B cell (primary cell): ENCODE measurements at places on chromosomes 11 and 22. TPM values are rescaled to one million over a fixed set of nuclear protein-coding genes. Genes with fewer than 3 reads are reported as not detected.

Gene NPTXR
- total RNA-seq: 0.68 and 0.71 TPM in 2 replicates

Gene SAA1
- not detected in 2 replicates for total RNA-seq

Gene NXPE1
- total RNA-seq: not detected in 2 replicates

Gene DENND6B
- 10.3 and 10.6 TPM in 2 replicates for total RNA-seq

Gene CD3E
- total RNA-seq: 1.0 and 1.9 TPM in 2 replicates

Gene FAM227A
- total RNA-seq: 0.57 and 1.1 TPM in 2 replicates

Gene SCGB1D2
- total RNA-seq: not detected in 2 replicates

Gene SCGB1A1
- total RNA-seq: not detected in 2 replicates

Gene NXPE2
- total RNA-seq: not detected in 2 replicates

Gene SLC22A25
- total RNA-seq: not detected in 2 replicates

Gene DNAJB7
- total RNA-seq: not detected in 2 replicates

GRCh38 chr11:122656073-122656630, 630 bp downstream of the UBASH3B start:
- peak overlapping the region; percentile 86 for H3K4me3 ChIP-seq
- DNase-seq: peak; percentile 72
- H3K27me3 ChIP-seq: no peaks in the 10 kb centered on the region

GRCh38 chr11:18703001-18703763, 4.6 kb downstream of the TMEM86A start:
- H3K4me1 ChIP-seq: peaks cover 28% of the 10 kb centered on the region
- H3K27ac ChIP-seq: no peak overlapping the region

- H3K27me3 ChIP-seq: no peaks in the 10 kb centered on the region
- H3K4me1 ChIP-seq: peaks cover 39% of the 10 kb centered on the region
- H3K36me3 ChIP-seq: peaks cover 9% of the 10 kb centered on the region
- peak overlapping the region; percentile 90 for H3K4me3 ChIP-seq
Observed at GRCh38 chr11:65962141-65962564, 619 bp downstream of the SART1 start.

DNA sequence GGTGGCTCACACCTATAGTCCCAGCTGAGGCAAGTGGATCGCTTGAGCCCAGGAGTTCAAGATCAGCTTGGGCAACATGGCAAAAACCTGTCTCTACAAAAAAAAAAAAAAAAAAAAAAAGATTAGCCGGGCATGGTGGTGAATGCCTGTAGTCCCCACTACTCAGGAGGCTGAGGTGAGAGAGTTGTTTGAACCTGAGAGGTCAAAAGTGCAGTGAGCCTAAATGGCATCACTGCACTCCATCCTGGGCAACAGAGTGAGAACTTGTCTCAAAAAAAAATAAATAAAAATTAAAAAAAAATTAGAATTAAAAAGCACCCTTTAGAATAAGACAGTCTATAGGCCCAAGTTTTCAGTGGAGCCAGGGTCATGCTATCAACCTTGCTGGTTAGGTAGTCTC, 95.5 kb downstream of the PDHX start:
- DNase-seq: no peak
- no peaks in the 10 kb centered on the region for H3K36me3 ChIP-seq
- H3K4me3 ChIP-seq: no peak overlapping the region
- peak overlapping the region; percentile 88 for H3K27ac ChIP-seq
- H3K27me3 ChIP-seq: no peaks in the 10 kb centered on the region
- H3K4me1 ChIP-seq: peaks cover 29% of the 10 kb centered on the region

DNA sequence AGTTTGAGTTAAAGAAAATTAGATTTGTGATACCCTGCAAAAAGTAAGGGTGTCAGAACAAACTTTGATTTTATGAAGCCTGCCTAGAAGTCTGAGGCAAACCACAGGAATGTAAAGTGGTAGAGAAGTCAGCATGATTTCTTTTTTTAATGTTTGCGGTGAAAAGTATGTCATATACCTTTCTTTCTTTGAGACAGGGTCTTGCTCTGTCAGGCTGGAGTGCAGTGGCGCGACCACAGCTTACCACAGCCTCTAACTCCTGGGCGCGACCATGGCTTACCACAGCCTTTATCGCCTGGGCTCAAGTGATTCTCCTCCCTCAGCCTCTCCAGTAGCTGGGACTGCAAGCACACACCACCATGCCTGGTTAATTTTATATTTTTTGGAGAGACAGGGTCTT, 4.7 kb downstream of the API5 start:
- H3K4me1 ChIP-seq: peaks cover 16% of the 10 kb centered on the region
- H3K4me3 ChIP-seq: no peak overlapping the region
- DNase-seq: no peak
- peaks cover 25% of the 10 kb centered on the region for H3K36me3 ChIP-seq
- H3K27me3 ChIP-seq: no peaks in the 10 kb centered on the region
- no peak overlapping the region for H3K27ac ChIP-seq

GRCh38 chr11:8023831-8024555, 36.9 kb downstream of the EIF3F start:
- DNase-seq: no peak
- no peak overlapping the region for H3K27ac ChIP-seq
- H3K36me3 ChIP-seq: no peaks in the 10 kb centered on the region
- peaks cover 40% of the 10 kb centered on the region for H3K27me3 ChIP-seq
- no peak overlapping the region for H3K4me3 ChIP-seq

- no peak overlapping the region for H3K27ac ChIP-seq
- no peaks in the 10 kb centered on the region for H3K27me3 ChIP-seq
- no peak for DNase-seq
- H3K36me3 ChIP-seq: peaks cover 7% of the 10 kb centered on the region
- no peak overlapping the region for H3K4me3 ChIP-seq
Observed at GRCh38 chr22:45130891-45131290, 32.8 kb upstream of the NUP50 start.

- H3K27me3 ChIP-seq: no peaks in the 10 kb centered on the region
- no peaks in the 10 kb centered on the region for H3K36me3 ChIP-seq
- H3K4me3 ChIP-seq: no peak overlapping the region
- H3K27ac ChIP-seq: no peak overlapping the region
- H3K4me1 ChIP-seq: no peaks in the 10 kb centered on the region
- DNase-seq: no peak
Observed at GRCh38 chr11:85712953-85713352, 27.0 kb upstream of the CCDC89 start.

- H3K4me3 ChIP-seq: no peak overlapping the region
- H3K36me3 ChIP-seq: no peaks in the 10 kb centered on the region
- no peak for DNase-seq
Observed at GRCh38 chr22:28402060-28402459, 277.6 kb downstream of the TTC28 start.

DNA sequence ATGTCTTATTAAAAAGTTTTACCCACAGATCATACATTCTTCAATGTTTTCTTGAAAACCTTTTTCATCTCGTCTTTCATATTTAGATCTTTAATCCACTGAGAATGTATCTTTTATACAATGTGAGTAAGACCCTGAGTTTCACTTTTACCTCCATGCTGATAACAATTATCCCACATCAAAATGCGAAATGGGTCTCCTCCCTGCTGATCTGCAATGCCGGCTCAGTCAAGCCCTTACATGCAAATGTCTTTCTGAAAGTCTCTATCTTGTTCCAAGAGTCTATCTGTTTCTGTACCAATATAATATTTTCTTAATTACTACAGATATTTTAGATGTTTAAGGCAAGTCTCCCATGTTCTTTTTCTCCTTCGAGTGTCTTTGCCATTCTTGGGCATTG, 50.9 kb downstream of the CDON start:
- H3K27ac ChIP-seq: no peak overlapping the region
- no peaks in the 10 kb centered on the region for H3K4me1 ChIP-seq

DNA sequence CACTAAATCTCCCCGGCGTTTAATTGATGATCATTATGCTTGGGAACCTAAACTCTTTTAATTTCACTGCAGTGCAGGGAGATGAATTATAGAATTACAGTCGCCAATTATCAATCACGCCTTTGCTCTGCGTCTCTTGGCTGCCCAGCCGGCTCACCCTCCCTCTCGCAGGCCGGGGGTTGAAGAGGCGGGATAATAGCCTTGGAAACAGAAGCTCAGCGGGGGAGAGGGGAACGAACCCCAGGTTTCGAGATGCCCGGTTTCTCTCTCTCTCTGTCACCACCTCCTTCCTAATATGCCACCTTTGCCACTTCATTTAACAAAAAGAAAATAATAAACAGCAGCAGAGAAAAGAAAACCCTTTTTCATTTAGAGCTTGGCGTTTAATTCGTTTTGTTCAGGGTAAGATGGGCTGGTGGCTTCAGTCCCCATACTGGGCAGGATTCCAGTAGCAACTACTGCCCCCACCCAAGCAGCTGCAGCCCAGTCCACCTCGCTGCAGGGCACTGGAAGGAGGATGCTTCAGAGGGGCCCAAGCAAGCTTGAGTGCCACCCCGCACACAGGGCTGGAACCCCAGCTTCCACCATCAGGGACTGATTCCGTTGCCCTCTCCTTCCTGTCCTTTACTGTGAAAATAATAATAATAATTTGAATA, 271.7 kb downstream of the BUD13 start:
- H3K27ac ChIP-seq: no peak overlapping the region
- no peaks in the 10 kb centered on the region for H3K36me3 ChIP-seq
- peaks cover 33% of the 10 kb centered on the region for H3K27me3 ChIP-seq

DNA sequence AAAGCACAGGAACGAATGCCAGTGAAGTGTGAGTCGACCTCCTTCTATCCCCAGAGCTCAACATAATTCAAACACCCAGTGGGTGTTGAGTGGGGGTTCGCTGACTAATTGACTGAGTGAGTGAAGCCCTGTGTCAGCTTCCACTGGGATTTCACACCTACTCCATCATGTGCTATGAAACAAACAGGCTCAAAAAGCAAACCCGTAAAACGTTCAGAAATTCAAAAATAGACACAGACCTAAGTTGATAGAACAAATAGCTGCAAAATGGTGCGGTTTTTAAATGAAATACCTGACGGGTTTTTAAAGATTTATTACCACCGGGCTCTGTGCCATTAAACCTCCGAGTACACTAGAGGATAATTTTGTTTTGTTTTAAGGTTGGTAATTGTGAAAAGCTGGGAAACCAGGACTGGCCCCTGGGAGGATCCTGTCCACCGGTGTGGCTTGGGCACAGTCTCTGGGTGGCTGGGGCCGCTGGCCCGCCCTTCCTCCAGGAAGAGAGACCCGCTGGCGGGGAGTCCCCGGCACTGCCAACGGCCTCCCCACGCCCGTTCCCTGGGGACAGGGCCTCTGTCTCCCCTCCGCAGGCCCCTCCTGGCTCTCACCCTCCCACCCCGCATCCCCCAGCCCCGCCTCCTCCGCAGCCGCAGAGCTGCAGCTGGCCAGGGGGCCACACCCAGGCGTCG, 13.6 kb downstream of the KCNJ5 start:
- no peaks in the 10 kb centered on the region for H3K36me3 ChIP-seq
- H3K4me1 ChIP-seq: peaks cover 21% of the 10 kb centered on the region
- no peak overlapping the region for H3K27ac ChIP-seq
- H3K4me3 ChIP-seq: peak overlapping the region; percentile 48
- H3K27me3 ChIP-seq: no peaks in the 10 kb centered on the region
- DNase-seq: peak; percentile 47

GRCh38 chr11:29200791-29201562, 815.9 kb downstream of the KCNA4 start:
- H3K27me3 ChIP-seq: no peaks in the 10 kb centered on the region
- H3K4me1 ChIP-seq: no peaks in the 10 kb centered on the region

- no peaks in the 10 kb centered on the region for H3K4me1 ChIP-seq
- peak; percentile 53 for DNase-seq
- no peak overlapping the region for H3K4me3 ChIP-seq
- no peaks in the 10 kb centered on the region for H3K36me3 ChIP-seq
- no peak overlapping the region for H3K27ac ChIP-seq
Observed at GRCh38 chr11:36702330-36703054, 104.5 kb upstream of the RAG2 start.

DNA sequence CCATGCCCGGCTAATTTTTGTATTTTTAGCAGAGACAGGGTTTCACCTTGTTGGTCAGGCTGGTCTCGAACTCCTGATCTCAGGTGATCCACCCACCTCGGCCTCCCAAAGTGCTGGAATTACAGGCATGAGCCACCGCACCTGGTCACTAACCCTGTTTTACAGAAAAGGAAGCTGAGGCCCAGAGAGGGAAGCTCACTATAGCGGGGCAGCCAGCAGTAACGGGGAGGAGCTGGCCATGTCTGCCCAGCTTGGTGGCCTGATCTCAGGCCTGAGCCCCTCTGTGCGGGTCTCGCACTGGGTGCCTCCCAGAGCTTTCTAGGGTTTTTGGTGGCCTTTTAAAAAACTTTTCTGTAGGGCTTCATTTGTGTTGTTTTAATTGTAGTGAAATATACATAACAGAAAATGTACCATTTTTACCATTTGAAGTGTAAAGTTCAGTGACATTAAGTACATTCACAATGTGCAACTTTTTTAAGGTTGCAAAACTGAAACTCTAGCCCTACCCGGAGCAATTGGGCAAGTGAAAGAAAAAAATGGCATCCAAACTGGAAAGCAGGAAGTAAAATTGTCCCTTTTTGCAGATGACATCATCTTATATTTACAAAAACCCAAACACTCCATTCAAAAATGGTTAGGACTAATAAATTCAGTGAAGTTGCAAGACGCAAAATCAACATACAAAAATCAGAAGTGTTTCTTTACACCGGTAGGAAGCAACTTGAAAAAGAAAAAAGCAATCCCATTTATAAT, 14.5 kb upstream of the CYTH4 start:
- H3K27ac ChIP-seq: peak overlapping the region; percentile 69
- peaks cover 28% of the 10 kb centered on the region for H3K4me1 ChIP-seq
- DNase-seq: peak; percentile 43
- H3K4me3 ChIP-seq: peak overlapping the region; percentile 93
- no peaks in the 10 kb centered on the region for H3K36me3 ChIP-seq
- H3K27me3 ChIP-seq: no peaks in the 10 kb centered on the region

GRCh38 chr11:73963861-73964260, 13.0 kb downstream of the DNAJB13 start:
- H3K27me3 ChIP-seq: no peaks in the 10 kb centered on the region
- H3K4me3 ChIP-seq: no peak overlapping the region
- no peak for DNase-seq

- peaks cover 16% of the 10 kb centered on the region for H3K36me3 ChIP-seq
- peaks cover 24% of the 10 kb centered on the region for H3K4me1 ChIP-seq
Observed at GRCh38 chr22:43128928-43129424, 14.2 kb downstream of the MCAT start.

DNA sequence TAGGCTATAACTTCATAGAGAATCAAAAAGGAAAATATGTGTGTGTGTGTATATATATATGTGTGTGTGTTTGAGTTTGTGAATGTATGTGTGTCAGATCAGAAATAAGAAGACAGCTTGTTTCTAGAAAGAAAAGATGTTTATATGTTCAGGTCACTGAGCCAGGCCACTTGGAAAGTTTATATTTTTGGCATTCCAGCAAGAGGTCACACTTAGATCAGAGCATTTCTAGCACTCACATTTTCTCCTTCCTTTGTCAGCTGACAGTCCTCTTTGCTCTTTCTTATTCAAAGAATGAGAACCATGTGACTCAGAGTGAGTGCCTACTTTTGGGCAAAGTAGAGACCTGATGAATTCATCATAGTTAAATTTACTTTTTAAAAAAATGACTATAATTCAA, 22.9 kb downstream of the RAB38 start:
- H3K4me1 ChIP-seq: no peaks in the 10 kb centered on the region
- no peaks in the 10 kb centered on the region for H3K27me3 ChIP-seq
- no peaks in the 10 kb centered on the region for H3K36me3 ChIP-seq
- no peak for DNase-seq
- no peak overlapping the region for H3K27ac ChIP-seq
- no peak overlapping the region for H3K4me3 ChIP-seq

GRCh38 chr22:21837248-21837979, 30.0 kb downstream of the MAPK1 start:
- H3K4me3 ChIP-seq: no peak overlapping the region
- no peaks in the 10 kb centered on the region for H3K27me3 ChIP-seq
- no peak overlapping the region for H3K27ac ChIP-seq
- H3K4me1 ChIP-seq: peaks cover 39% of the 10 kb centered on the region
- H3K36me3 ChIP-seq: peaks cover 2% of the 10 kb centered on the region
